ENCODE measurements at places on chromosomes 2 and 18.
A peak's percentile ranks its signal among the peaks of the same experiment; 100 is the strongest.

DNA sequence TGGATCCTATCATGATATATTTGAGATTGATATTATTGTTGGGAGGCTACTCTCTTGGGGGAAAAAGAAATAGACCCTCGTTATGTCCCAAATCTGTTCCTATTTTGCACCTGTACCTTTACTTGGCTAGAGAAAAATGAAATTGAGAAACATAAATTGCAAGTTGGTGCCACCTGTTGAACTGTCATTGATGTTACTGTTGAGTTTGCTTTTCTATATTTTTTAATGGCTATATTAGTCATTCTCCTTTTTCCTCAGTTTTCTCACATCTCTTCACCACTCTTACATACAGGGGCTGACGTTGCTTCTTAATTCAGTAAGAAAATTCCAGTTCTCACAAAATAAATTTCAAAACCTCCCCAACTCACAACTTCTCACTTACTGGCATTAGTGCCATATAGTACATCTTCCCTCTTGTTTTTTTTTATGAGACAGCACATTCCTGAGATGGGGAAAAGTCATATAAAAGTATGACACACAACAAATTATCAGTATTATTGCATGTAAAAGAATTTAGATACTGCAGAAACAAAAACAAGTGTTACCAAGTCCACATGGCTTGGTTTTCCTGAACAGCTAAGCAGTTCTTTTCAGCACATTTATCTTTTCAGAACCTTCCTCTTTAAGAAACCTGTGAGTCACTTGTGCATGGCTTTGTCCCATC lies 348.3 kb upstream of the DSEL start:
- DNase-seq = no peak

- no peak for DNase-seq
These were observed 3.6 kb upstream of the D2HGDH start for GRCh38 chr2:241730671-241731293.

DNA sequence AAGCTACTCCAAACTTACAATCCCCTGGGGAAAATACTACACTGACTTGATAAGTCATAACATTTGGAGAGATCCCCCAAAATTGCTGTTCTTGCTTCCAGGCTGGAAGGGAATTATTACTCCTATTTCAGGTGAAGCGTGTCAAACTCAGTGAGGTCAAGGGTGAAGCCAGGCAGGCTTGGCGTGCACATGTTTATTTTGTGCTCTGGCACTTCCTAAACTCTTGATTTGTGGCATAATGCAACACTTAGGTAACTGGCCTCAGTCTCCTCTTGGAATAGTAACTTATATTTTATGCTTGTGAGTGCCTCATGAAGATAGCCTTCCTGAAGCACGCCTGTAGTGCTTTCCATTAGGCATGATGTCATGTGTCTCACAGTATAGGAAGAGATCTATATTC lies 751.2 kb downstream of the CNTNAP5 start:
- no peak for DNase-seq

- DNase-seq = no peak
These were observed 987.7 kb downstream of the TSN start for GRCh38 chr2:122743021-122743675.

GRCh38 chr18:77111449-77111848 lies 21.1 kb downstream of the MBP start:
- no peak for DNase-seq

DNA sequence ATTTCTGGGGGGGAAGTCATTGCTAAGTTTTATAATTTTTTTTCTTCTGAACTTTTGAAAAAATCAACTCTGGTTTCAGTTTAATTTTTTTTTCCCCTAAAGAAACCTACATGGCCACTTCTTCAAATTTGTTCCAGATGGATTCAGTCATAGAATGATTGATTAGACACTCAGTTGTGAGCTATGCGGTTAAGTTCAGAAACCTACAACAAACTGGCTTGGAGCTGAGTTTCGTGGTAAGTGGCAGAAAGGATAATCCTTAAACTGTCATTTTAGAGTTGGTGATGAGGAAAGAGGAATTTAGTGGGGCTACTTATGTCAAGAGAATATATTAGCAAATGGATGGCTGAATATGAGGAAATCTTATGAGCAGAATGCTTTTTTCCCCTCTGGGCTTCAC lies 23.7 kb downstream of the EFEMP1 start:
- no peak for DNase-seq

DNA sequence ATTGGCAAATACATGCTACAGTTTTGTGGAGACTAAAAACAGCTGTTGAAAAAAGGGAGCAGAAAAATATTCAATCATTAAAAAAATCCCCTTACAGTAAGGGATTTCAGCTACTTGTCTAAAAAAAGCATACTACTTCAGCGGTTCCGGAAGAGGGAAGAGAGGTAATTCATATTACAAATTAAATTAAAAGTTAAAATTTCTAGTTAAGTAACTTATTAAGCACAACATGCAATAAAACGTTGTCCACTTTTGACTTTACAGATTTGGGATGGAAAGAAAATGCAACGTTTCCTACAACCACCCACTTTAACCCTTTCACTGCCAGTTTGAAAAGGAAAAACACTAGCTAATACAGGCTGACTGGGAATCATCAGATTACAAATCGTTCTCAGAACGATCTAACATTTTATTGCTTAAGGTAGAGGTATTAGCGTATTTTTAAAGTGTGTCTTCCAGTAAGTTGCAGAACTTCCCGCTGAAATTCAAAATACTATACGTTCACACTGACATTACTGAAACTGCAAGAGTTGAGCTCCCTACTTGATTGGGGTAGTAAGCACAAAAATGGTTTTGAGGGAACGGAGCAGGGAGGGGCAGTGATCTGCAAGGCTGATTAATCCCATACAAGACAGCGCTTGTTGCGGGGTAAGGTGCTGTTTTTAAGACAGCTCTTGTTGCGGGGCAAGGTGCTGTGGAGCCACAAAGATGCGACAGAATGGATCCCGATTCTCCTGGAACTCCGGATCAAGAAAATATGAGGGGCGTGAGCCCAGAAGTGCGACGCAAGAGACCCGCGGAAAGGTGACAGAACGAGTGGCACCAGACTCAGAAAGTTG lies 743 bp downstream of the HADHA start:
- no peak for DNase-seq

DNA sequence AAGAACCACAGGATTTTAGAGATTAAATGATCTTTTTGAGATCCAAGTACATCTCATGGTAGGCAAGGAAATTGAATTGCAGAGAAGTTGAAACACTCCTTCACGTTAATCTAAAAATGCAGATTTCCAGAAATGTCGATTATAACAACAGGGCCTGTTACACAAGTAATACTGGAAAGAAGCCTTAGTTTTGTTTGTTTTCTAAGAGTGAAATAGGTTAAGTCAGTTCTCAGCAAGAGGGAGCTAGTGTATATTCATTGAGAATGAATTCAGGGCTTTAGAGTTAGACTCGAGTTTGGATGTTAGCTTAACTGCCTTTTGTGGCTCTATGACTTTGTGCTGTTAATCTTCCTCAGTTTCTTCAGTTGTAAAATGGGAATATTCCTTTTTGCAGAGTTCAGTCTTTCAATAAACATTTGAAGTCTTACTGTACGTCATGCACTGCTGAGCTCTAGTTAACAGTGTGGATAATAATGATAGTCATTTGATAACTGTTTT lies 926 bp downstream of the NDUFV2 start:
- no peak for DNase-seq

DNA sequence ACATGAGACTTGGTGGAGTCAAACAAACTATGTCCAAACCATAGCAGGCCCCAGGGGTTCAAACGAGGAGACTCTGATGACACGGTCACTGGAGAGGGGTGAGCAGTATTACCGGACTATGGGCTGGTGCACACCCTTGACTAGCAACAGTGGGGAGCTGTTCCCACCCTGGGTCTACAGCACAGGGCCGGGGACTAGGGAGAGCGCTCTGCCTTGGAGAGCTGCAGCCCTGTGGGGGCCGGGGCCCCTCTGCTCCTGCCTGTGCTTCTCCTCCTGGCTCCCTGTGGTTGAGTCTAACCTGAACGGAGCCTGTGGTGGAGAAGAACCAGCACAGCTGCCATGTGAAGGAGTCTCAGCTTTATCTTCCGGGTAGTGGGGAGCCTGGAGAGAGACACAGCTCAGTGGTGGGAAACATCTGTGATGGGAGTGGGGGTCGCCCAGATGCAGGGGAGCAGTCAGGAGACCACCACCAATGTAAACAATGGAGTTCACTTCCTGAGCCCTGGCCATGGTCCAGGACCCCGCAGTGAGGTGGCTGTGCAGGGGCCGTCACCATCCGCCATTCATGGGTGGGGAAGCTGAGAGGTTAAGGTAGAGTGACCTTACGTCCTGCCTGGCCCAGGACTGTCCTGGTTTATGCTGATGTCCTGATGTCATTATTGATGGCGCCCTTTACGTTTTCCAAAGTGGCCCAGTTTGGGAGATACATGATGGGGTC lies 195.7 kb upstream of the TWIST2 start:
- no peak for DNase-seq

- no peak for DNase-seq
These were observed 28.7 kb upstream of the LRRC30 start for GRCh38 chr18:7202169-7202568.

GRCh38 chr2:10826026-10826425 lies 13.4 kb upstream of the PDIA6 start:
- no peak for DNase-seq

- no peak for DNase-seq
These were observed 78.8 kb downstream of the TGOLN2 start for GRCh38 chr2:85248773-85249509.

DNA sequence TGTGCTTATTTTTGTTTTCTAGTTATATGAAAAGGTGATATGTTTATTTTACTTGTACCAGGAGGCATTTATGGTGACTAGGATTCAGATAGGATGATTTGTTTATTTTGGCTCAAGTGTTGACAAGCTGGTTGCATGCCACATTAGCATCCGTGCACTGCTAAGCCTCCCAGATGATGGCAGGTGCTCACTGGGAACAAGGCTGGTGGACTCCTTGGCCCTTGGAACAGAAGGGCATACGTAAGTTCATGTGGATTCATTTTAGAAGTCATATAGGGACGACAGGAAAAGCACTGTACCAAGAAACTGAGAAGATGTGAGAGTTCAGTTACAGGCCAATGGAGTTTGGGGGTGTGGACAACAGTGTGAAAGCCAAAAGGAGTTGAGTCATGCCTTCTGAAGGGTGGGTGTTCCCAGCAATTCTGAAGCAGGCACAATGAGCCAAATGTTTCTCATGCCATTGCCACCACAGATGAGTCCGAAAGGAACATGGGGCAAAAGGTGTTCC lies 166.2 kb downstream of the PHLPP1 start:
- no peak for DNase-seq

DNA sequence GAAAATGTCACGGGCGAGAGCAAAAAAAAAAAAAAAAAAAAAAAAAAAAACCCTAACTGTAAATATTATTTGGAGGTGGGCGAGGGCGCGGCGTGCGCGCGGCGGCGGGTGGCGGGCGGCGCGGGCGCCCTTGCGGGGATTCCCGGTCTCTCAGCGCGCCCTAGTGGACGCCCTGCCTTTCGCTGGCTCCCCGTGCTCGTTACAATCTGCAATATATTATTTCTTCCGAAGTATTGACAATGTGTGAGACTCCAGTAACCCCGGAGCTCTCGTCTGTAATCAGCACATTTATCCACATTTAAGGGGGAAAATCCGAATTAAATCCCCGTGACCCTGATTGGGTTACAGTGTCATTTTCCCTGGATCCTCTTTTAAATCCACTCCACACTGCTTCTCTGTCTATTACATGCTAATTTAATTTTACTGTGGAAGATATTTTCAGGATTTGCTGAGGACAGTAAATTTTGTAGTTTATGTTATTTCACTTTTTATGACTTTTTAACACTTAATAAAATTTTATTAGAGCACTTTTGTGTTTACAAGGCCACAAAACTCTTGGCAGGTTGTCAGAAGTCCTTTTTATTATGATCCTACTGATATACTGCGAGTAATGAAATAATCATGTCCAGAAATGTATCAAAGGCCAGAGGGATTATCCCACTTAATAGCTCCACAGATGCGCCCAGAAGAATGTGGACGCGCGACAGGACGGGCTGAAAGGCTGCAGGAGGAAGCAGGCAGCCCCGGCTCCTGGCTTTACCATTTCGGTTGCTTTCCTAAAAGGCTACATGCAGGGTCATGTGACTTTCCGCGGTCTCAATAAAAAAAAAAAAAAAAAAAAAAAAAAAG lies 369.1 kb downstream of the MTX2 start:
- peak; percentile 34 for DNase-seq

DNA sequence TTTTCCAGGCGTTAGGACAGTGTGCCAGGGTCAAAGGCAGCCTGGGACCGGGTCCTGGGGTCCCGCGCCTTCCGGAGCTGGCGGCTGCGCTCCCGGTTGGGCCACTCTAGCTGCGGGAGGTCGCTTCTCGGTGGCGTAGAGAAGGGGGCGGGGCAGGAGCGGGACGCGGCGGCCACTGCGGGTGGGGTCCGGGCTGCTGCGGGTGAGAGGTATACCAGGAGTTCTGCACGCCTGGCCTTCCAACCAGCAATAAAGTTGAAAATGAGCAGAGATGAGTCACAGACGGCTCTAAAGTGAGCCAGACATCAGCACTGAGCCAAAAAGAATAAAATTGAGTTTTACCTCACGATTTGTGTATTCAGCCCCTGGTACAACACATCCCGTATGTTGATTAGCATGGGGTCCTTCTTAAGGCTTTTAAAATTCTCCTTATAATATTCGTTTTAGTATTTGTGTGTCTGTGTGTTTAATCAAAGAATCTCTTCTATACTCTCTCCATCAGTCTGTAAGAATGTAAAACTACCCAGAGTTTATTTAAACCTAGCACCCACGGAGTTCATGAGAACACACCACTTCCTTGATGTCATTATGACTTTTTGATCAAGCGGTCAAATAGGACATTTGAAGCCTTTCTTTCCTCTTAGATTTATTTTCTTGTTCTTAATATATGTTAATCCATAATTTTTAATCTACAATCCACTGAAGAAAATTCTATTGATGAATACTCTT lies at the start of gene C1GALT1C1L:
Gene C1GALT1C1L (minus strand): TSS at position 108 of the 729 bp plus-strand sequence. CDS start 107 bp downstream, at position 1.
- DNase-seq = peak; percentile 32

DNA sequence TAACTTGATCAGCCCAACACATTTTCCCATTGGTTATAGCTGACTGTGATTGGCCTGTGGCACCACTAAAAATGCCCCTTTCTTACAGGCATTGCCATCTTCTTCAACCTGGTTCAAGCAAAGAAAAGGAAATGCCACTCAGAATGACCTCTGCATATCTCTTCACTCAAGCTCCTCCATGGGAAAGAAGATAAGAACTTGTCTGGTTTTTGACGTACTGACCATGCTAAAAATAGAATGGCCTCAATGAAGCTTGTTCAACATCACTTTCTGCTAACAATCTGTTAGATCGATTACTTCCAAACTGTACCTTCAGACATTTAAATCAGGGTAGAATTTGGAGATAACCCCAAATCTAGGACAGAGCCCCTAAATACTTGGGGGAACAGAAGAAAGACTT lies 109.5 kb downstream of the CABYR start:
- DNase-seq = no peak

GRCh38 chr2:85704800-85705679 lies 10.9 kb downstream of the GNLY start:
- DNase-seq = no peak

Measured in hippocampal formation (tissue), 2 donors.